Cerebellar nuclear complex (tissue), 1 donor: ENCODE measurements at places on chromosomes 2 and 18.

DNA sequence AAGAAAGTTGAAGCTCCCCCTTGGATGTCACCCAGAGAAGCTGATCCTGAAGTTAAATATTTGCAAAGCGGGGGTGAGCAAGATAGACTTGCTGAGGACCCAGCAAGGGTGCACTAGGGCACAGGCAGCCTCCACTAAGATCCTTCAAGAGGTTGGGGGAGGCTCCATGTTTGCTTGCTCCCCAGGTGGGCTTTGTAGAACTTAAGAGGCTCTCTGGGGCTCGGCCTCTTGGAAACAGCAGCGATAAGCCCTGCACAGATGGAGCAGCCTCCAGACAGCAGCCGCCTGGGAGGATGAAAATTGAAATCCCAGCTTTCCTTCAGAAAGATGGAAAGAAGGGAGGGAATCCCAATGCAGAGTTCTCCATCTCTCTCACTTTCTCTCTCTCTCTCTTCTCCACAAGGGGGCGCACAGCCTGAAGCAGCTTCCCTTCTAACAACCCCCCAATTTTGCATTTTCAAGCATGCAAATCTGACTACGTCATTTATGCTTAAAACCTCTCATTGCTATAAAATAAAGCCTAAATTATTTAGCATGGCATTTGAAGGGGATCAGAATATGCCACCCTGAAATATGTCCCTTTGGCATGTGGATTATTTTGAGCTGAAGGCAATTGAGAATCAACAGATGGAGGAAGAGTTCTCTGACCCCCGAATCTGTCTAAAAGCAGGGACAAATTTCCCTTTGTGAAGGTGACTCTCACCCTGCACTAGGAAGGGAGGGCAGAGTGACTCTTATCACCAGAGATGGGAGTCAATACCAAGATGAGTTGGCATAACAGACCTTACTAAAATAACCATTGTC is 185.7 kb upstream of the KLHL29 start:
- no peak for DNase-seq

GRCh38 chr2:25103287-25103871 is 61.5 kb downstream of the EFR3B start:
- no peak for DNase-seq

GRCh38 chr18:2961821-2962220 is 51.1 kb downstream of the LPIN2 start:
- DNase-seq: no peak

DNA sequence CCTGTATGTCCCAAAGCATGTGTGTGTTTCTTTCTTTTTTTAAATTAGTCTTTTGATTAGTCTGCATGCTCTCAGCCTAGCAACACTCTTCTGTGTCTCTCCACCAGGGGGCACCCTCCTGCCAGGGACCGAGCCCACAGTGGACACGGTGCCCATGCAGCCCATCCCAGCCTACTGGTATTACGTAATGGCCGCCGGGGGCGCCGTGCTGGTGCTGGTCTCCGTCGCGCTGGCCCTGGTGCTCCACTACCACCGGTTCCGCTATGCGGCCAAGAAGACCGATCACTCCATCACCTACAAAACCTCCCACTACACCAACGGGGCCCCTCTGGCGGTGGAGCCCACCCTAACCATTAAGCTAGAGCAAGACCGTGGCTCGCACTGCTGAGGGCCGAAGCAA is 93.8 kb downstream of the NRP2 start:
- DNase-seq: no peak

DNA sequence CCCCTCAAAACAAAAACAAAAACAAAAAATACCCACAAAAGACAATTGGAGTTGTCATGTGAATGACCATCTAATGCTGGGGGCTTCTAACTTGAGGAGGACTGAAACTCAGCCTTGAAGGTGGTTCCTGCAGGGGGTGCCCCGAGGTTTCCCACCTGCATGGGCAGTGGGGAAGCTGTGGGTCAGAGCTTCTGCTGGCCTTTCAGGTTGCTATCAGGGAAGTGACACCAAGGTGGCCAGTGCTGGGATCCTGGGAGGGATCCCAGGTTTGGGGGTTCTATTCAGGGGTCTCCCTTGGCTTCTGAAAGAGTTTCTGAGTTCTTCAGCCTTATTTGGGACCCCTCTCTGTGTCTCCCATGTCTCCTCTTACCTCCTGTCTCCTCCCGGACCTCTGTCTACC is 62.8 kb downstream of the LDLRAD4 start:
- DNase-seq: no peak

- peak; percentile 91 for DNase-seq
These were observed 149.4 kb upstream of the NDUFV2 start for GRCh38 chr18:8952769-8953760.

DNA sequence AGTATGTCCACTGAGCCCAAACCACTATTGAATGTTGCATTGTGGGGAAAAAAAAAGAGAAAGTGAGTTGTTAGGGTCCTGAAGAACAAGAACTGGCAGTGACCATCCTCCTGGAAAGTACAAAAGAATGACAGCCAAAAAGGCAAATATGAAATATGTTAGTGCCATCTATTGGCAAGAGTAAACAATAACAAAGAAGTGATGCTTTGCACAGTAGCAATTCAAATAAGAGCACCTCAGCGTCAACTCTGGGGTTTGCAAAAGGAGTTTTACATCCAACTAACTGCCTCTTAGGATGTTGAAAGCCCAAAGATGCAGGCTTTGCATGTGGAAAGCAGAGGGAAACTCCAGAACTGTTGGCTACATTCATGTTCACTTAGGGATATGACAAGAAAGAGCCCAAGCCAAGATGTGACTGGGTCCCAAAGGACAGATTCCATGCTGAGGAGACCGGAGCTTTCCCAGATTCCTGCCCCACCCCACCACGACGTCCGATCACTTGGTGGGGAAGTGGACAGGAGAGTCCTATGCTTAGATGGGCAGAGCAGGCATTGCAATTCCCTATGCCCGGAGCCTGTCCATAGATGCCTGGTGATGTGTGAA is 15.6 kb downstream of the TRABD2A start:
- DNase-seq: no peak

DNA sequence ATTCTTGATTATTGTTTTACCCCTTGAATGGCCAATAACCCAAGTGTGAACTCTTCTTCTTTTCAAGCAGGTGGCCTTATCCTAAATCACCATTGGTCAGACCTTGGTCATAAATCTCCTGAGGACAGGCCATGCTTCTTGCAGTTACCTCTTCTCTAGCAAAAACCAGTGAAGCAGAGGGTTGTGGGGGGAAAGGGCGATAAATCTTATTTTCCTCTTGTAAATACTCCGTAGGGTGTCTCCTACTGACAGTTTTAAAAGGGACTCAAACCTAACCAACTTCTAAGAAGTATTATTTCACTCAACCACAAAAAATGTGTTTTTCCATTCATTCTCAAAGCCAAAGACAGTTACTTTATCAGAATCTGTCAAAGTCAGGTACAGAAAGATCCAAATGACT is 168.1 kb upstream of the RMP24 start:
- no peak for DNase-seq

DNA sequence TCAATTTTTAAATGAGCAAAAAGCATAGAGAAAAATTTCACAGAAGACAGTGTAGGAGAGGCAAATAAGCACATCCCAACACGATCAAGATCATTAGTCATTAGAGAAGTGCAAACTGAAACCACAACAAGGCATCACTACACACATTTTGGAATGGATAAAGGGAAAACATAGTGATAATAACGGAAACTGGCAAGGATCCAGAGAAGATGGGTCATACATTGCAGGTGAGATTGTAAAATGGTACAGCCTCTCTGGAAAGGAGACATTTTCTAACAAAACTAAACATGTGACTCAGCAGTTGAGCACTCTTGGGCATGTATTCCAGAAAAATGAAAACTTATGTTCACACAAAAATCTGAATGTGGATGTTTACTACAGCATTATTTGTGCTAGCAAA is 98.3 kb upstream of the TMEM17 start:
- no peak for DNase-seq

DNA sequence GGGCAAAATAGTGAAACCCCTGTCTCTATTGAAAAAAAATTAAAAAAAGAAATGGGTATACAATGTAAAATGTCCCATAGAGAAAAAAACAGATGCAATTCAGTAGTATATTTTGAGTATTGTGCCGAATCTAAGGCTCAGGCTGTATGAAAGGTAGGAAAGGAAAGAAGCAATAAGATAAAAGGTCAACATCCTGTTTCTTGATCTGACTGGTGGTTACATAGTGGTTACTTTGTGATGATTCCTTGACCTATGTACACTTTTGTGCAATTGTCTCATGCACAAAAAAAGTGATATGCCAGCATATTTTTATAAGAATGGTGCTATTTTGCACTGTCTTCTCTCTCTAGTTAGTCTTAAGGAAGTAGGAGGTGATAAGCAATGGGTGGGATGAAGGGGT is 1333.7 kb upstream of the TMEFF2 start:
- no peak for DNase-seq

DNA sequence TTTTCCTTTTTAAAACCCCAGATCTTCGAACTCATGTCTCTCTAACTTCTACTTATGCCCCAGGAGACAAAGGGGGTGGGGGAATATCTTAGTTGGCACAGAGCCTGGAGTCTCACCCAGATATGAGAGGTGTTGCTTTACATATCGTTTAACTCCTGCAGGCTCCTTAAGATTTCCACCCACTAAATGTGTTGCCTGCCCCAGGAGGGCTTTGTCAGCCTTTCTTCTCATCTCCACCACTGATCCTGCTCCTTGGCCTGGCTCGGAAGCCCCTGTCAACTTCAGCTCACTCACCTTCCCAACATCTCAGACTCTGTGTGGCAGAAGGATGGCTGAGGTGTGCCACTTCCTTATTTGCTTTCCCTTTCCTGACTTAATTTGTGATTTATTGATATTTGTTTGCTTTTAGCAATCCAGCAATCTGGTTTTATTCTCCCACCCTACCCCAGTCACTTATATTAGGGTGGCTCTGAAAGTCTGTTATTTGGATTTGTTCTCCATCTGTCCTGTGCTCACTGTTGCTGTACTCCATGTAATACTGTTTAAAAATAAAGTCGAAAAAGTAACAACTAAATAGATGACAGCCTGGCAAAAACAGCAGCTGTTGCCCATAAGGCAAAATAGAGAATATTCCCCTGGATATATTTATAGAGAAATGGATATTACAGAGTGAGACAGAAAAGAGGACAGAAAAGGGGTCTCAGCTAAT is 200.6 kb downstream of the ZBTB7C start:
- DNase-seq: no peak

GRCh38 chr2:185132501-185133041 is 534.2 kb downstream of the ZNF804A start:
- DNase-seq: no peak

GRCh38 chr18:78419171-78419570 is 560.4 kb upstream of the SALL3 start:
- DNase-seq: no peak

DNA sequence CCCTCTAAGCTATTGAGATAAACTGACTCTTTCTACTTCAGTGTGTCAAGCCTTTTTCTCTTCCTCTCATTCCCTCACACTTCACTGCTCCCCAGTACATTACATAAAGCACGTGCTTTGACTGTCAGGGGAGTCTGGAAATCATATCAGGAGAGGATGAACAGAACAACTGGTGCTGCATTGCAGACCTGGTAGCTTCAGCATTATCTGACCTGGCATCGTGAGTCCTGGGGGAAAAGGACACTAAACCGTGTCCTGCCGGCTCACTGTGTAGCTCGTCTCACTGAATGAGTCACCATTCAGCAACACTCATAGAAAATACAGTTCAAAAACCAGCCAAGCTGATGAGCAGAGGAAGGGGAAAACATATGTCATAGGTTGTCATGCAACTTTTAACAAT is 108.5 kb upstream of the UNC80 start:
- peak; percentile 53 for DNase-seq

DNA sequence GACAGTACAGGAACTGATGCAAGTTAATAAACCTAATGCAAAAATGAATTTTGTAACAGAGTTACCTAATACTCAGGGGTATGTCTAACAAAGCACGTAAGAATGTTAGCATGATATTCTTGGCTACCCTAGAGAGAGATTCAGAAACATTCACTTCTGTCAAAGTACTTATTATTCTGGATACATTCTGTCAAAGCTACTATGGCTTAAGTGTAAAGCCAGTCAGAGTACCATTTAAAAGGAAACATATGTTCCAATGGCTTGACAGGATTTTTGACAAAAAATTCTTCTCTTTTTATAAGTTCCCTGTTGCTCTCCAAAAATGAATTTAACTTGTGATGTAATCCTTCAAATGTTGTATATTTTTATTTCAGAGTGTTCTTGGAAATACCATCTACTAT is 85.5 kb downstream of the PIGN start:
- no peak for DNase-seq

DNA sequence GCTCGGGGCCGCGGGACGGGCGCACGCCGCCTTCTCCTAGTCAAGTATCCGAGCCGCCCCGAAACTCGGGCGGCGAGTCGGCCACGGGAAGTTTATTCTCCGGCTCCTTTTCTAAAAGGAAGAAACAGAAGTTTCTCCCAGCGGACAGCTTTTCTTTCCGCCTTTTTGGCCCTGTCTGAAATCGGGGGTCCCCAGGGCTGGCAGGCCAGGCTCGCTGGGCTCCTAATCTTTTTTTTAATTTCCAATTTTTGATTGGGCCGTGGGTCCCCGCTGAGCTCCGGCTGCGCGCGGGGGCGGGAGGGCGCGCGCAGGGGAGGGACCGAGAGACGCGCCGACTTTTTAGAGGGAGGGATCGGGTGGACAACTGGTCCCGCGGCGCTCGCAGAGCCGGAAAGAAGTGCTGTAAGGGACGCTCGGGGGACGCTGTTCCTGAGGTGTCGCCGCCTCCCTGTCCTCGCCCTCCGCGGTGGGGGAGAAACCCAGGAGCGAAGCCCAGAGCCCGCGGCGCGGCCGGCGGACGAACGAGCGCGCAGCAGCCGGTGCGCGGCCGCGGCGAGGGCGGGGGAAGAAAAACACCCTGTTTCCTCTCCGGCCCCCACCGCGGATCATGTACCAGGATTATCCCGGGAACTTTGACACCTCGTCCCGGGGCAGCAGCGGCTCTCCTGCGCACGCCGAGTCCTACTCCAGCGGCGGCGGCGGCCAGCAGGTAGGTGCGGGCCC is 617 bp downstream of the FOSL2 start:
- DNase-seq: no peak

GRCh38 chr2:28052691-28053090 is 162.2 kb downstream of the BABAM2 start:
- DNase-seq: no peak

DNA sequence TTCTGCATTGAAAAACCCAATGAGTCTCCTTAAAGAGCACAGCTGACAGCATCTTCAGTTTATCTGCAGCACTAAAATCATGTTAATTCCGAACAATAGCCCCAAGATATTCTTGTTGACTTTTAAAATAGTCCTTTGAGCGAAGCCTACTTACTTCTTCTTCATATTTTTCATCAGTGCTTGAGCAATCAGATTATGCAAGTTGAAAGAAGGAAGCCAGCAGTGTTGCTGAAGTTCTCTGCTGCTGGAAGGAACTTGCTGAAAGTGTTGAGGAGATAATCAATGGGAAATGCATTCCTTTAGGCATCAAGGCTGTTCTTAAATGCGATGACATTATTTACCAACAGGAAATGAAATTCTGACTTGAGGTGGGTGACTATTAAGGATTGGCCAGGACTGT is 105.9 kb upstream of the SNTG2 start:
- no peak for DNase-seq

DNA sequence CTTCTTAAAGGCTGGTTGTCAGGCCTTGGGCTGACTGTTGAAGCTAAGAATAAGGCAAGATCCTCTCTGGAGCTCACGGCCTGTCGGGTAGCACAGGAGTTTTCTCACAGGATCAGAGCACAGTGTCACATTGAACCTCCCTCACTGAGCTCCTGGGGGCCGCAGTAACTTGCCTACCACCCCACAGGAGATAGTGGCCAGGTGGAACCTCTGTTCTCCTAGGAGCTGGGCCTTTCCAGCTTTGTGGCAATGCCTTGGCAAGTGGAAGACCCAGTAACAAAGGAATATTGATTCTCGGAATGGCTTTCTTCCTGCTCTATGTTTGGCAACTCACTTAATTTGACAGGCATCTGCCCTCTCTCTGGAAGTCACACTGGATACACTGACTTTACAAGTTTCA is 1.2 kb upstream of the ALK start:
- no peak for DNase-seq
